ENCODE measurements at places on chromosomes 6 and 20.

GRCh38 chr6:130514712-130515111 is 148.9 kb downstream of the TMEM200A start:
- no peak for DNase-seq

GRCh38 chr6:1593286-1593957 is 16.3 kb upstream of the FOXC1 start:
- DNase-seq: no peak

GRCh38 chr6:45428727-45429126 is 51.0 kb upstream of the SUPT3H start:
- DNase-seq: no peak

GRCh38 chr20:36676701-36677421 is 30.9 kb upstream of the SLA2 start:
- no peak for DNase-seq

DNA sequence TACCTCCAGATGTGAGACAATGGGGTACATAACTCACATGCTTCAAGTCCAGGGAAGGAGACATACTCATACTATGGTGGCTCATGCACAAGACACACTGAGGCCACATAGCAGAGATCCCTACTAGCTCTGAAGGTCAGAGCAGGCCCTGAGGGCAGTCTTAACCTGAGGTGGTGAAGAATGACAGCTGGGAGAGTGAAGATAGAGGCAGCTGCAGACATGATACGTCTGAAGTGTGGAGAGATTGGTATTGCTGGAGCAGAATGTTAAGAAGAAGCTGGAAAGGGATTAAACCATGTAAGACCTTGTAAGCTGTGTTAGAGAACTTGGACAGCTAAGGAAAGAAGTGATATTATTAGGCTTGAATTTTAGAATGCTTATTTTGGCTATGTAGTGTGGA is 32.9 kb downstream of the PGM3 start:
- DNase-seq: no peak

GRCh38 chr6:163646133-163646532 is 231.6 kb downstream of the QKI start:
- no peak for DNase-seq

DNA sequence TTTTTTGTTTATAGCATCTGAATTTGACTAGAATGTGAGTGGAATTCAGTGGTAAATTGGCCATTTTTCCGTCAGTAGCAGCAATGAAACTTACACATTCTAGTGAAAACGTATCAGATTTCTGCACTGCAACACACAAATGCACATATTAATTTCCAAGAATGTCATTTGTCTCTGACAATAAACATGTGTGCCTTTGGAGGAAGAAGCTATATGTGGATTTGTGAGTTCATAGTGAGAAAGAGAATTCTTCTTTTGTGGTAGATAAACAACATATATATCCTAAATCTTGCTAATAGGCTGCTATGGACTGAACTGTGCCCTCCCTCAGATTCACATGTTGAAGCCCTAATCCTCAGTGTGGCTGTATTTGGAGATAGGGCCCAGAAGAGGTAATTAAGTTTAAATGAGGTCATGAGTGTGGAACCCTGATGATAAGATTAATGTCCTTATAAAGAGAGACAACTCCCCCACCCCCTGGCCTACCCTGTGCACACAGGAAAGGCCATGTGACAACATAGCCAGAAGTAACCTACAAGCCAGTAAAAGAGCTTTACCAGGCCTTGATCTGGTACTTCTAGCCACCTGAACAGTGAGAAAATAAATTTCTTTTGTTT is 200.2 kb upstream of the EYA4 start:
- no peak for DNase-seq

DNA sequence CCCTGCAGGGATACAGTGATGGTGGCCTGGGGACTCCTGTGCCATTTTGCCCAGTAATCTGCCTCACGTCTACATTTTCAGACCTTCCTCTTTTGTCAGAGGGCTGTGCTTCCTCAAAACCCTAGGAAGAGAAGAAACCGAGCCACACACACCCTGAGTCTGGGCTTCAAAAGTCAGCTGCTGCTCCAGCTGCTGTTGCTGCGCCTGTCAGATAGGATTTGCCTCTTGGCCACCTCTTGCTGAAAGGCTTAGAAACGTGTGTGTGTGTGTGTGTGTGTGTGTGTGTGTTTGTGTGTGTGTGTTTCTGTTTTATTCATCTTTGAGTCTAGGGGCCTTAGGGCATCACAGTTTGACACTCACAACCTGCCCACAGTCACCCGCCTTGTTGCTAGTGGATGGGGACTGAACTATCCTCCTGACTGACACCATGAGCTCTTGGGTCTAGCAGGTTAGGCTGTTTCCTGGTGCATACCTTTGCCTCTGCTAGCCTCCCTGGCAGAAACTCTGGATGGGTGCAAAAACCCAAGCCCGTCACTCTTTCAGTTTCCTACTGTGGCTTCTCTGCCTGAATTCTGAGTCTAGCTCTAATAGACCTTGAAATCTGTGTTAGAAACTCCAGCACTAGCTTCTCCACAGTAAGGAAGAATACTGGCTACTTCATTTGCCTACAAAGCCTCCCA is 94.9 kb upstream of the CEP85L start:
- no peak for DNase-seq

DNA sequence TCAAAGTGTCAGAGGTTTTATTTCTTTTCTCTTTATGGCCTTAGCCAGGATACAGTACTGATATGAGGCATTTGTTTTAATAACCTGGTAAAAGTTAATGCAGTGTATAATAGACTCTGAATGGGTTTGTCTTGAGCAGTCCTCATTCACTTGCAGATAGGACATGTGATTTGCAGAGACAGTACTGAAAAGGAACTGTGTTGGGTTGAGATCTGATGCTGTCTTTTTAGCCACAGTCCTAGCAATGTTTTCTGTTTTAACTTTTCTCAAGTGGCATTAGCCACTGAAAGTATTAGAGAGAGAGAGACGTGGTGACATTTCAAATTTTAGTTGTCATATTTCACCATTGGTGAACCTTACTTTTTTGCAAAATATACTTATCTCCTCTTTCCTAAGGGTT is 547.2 kb upstream of the MAN1A1 start:
- no peak for DNase-seq

DNA sequence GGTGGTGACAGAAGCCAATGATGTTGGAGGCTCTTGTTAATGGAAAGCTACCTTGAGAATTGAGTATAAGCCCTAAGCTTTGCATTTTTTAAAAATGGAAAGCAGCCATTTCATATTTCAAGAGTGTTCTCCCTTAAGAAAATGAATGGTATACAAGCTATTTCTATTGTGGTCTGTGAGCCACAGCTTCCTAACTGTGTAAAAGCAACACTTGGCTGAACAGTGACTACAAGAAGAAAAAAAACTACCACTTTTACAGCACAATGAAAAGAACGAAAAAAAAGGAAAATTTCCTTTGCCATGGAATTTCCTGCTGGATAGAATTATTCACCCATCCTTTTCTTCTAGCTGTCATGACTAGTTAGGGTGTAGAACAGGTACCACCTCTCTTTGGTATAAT is 397.1 kb upstream of the BTBD3 start:
- DNase-seq: no peak

GRCh38 chr6:107275330-107275865 is 160.1 kb upstream of the BEND3 start:
- DNase-seq: no peak

- no peak for DNase-seq
Observed at GRCh38 chr6:36025932-36026327, 1.5 kb upstream of the SLC26A8 start.

GRCh38 chr6:3403238-3404173 is 53.3 kb downstream of the SLC22A23 start:
- no peak for DNase-seq

DNA sequence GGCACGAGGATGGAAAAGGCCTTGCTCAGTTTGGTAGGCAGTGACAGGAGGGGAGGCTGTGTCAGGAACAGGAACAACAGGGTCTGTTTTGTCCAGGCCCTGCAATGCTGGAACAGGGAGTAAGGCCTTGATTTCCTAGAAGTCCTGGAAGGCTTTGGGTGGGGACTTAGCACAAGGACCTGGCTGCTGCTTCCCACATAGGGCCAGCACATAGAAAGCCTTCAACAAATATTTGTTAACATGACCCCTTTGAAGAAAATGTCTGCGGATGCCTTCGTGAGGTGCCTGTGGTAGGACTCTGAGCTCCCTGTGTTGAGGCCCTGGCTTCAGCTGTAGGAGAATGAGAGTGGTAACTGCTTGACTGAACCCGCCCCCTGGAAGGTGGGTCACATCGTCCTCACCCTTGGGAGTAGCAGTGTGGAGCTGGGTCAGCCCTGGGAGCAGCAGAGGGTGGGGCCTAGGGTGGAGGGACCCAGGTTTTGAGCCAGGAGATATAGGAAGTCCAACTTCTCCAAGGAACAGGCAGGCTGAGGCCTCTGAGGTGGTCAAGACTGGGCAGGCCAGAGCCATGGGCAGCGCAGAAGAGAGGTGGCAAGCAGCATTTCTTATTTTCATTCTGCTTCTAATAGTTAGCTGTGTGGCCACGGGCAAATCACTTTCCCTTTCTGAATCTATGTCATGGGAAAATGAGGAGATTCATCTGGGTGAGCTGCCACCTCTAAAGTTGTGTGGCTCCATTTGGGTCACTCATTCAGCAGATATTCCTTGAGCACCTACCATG is 50.0 kb downstream of the CNBD2 start:
- no peak for DNase-seq

GRCh38 chr6:55941702-55942101 is 66.3 kb upstream of the BMP5 start:
- no peak for DNase-seq

- DNase-seq: no peak
Observed at GRCh38 chr6:3594201-3594600, 137.4 kb upstream of the SLC22A23 start.
